ENCODE measurements at places on chromosomes 11 and 22.

GRCh38 chr11:43399983-43400630, 41.4 kb downstream of the TTC17 start:
- no peak for DNase-seq

- DNase-seq = no peak
Measured at GRCh38 chr22:27474112-27474571, 327.4 kb downstream of the MN1 start.

DNA sequence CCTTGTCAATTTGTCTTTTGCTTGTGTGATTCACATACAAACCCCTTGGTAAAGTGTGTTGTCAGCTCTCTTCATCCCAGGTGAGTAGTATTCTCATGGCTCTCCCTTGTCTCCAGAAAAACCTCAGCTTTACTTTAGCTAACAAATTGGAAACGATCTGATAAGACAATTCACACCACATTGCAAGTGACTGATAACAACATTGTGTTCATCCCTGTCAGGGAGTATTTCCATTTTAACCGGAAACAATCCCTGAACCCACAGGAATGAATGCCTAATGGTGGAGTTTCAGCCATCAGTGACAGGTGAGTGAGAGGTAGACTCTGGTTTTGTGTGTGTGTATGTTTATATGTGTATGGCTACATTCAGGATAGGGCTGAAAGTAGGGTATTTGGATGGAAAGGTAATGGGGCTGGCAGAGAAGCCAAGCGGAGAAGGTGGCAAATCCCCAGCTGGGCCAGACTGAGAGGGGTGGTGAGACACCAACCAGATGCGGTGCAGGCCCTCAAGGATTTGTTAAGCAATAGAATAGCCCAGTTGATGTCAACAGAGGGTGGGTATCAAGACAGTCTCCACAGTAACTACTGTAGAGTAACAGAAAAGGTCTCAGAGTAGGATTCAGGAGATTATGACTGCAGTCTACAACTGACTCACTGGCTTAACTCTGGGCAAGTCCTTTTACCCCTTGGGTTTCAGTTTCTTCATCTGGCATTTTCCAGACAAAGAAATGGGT, 7.6 kb downstream of the LRRC51 start:
- DNase-seq = no peak

DNA sequence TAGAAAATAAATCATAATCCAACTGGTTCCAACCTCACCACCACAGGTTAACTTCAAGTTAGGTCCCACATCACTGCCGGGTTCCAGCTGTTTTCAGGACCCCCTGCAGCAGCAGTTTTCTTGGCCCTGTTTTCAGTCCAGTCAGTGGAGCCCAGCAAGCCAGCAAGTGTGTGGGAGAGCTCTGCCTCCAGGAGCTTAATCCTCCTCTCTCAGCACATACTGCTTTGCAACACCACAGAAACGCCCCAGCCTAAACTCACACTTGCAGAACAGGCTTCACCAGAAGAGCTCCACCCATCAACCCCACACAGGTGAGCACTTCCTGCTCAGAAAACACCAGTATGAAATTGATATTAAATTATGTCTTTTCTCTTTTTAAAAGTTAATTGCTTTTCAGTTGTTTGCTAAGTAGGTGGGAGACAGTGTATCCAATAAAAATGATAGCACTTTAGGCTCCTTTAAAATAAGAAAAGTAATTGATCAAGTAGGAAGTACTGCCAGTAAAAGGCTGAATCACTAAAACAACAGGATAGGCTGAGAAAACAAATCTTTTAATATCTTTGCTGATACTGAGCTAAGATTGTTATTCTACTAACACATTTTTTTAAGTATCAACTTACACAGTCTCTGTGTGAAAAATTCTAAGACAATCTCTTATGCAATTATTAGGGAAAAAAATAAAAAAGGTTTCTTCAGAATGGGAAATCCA, 81.5 kb upstream of the TP53AIP1 start:
- DNase-seq = no peak

GRCh38 chr22:41598081-41598480, 8.4 kb upstream of the PMM1 start:
- DNase-seq = no peak

- DNase-seq = no peak
Measured at GRCh38 chr11:39741066-39741465, 1718.4 kb downstream of the LRRC4C start.

DNA sequence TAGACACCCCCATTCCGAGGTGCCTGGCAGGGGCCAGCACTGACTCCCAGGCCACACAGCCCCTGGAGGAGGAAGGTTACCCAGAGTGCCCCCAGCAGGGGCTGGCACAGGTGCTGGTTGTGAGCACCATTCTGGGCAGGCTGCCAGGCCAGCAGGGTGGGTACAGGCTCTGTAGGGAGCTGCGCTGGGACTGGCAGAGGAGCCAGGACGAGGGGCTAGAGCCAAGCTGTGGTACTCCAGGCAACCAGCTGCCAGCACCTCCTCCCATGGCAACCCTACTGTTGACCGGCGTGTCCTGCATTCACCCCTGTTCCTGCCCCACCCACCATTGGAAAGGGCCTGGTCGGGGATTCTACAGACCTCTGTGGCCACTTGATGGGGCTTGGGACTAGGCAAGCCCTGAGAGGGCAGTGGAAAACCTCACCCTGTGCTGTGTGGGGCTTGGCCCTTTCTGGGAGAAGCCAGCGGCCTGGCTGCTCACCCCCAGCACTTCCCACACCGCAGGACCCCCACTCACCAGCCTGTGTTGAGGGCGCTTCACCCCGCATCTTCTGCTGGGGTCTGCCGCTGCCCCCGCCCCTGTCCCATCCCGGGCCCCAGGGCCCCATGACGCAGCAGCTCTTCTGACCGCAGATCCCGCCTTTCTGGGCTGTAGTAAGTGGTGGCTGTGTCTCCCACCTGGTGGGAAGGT, 1.9 kb downstream of the CLDN5 start:
- no peak for DNase-seq

DNA sequence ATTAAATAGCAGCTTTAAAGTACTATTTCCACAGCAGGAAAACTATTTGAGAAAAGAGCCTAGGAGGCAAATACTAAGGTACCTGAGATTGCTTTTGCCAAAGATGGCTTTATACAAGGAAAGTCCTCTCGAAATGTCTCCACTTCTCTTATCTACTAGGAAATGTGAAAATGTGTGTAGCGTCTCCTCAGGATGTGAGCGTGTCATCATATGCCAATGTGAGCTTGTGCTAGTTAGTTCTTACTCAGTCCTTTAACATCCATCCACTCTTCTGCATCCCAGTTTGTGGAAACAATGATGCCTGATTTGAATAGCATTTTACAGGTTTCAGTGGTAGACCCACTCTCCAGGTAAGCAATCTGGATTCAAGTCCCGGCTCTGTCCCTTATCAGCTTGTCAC, 421.0 kb downstream of the DYNC2H1 start:
- DNase-seq = no peak

DNA sequence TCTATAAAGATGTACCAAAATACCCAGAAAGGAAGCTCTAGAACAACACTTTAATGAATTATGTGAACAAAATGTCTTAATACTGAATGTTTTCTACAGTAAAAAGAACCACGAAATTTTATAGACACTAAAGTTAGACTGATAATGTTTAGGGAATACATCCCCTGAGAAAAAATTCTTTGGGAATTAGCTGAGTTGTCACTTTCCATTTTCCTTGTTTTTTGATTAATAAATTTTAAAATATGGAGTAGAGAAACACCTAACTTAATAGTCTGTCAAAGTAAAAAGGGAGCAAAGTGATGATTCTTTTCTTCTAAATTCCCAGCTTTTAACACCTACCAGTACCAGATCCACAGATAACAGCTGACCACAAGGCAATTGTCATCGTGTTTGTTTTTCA, 23.1 kb upstream of the SCN3B start:
- DNase-seq = no peak

GRCh38 chr11:43899094-43899493, 18.5 kb downstream of the ALKBH3 start:
- no peak for DNase-seq

DNA sequence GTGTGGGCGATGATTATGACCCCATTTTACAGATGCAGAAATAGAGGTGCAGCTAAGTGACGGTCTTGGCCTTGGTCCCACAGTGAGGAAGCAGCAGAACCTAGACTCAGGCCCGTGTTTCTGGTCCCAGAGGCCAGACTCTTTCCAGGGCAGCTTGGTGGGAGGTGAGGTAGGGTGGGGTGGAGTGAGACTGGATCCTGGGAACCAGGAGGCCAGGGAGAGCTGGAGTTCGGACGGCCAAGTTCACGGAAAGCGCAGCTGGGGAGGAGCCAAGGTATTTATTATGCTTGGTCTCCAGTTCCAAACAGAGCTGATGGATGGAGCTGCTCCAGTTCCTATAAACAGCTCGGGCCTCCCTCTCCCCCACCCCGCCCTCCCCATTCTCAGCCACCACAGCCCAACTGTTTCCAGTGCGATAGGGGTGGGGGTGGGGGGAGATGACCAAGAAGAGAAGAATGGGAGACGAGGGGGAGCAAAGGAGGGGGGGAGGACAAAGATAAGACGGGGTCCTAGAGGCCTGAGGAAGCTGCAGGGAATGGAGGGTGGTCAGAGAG, 16.2 kb downstream of the LRRC32 start:
- no peak for DNase-seq

DNA sequence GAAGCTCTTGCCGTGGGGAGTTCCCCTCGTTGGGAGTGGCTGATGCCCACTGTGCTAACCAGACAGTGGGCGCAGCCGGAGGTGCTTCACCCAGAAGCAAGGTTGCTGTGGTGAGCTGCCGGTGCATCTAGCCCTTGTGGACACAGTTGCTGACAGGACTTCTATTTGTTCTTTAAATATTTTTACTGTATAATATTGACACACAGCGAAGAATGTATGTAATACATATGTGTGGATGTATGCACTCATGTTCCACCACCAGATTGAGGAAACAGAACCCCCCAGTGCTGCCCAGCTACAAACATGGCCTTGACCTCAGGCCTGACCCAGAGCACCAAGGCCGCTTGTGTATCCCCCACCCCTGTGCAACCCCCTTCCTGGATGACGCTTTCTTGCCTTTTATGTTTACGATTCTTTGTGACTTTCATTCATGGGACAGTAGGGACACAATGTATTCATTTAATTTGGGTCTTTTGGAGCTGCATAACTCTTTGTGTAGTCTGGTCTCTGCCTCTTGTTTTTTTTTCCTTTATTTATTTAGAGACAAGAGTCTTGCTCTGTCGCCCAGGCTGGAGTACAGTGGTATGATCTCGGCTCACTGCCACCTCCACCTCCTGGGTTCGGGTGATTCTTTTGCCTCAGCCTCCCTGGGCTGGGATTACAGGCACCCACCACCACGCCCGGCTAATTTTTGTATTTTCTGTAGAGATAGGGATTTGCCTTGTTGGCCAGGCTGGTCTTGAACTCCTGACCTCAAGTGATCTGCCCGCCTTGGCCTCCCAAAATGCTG, 132.6 kb downstream of the TBC1D22A start:
- no peak for DNase-seq

DNA sequence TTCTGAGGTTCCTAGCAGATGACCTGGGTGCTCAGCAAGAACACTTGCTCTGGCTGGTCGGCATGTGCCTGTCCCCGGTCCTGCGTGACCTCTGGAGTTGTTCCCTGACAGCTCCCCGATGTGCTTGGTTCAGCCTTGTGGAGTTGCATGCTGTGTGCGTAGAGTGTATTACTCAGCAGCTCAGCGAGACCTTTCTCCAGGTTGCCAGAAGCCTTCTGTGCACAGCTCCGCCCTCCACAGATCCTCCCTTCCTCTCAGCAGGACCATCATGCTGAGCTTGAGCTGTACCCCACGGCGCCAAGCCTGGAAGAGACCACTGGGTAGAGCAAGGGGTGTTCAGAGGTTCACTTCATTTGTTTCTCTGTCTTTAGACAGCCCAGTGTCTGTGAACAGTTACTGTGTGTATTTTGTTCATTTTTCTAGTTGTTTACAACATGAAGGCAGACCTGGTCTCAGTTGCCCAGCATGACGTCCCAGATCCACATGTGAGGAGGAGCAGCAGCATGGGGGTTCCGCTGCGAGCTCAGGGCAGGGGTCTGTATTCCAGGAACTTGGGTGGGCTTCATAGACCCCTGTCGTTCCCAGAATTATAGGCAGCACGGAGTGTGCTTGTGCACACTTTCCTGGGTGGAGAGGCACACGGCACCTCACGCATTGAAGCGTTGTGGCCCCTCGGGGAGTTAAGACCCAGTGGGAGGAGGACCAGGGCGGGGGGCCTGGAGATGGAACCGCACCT, 148.6 kb downstream of the IGLL1 start:
- DNase-seq = no peak

- no peak for DNase-seq
Measured at GRCh38 chr22:36330127-36330526, 57.6 kb downstream of the MYH9 start.

- no peak for DNase-seq
Measured at GRCh38 chr22:17265649-17266248, 46.5 kb upstream of the ADA2 start.

DNA sequence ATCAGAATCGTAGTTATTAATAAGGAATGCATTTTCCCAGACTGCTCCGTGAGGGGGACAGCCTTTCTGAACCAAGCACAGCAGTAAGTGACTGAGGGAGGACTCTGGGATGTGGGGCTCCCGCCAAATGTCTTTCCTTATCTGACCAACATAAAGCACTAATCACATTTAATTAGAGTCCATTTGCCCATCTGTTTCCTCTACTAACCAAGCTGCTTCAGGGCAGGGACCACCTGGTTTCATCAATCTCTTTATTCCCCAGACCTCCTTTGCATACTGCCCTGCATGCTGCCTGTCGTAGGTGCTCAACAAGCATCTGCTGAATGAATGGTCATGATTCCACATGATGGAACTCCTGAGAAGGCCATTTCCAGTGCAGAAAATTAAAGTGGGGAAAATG, 29.4 kb downstream of the SMCO4 start:
- no peak for DNase-seq

- DNase-seq = no peak
Measured at GRCh38 chr11:126627421-126627820, 271.9 kb downstream of the ST3GAL4 start.

GRCh38 chr11:133082841-133083488, 449.3 kb downstream of the OPCML start:
- DNase-seq = no peak

GRCh38 chr11:23310276-23310675, 450.0 kb upstream of the CCDC179 start:
- DNase-seq = no peak

- DNase-seq = no peak
Measured at GRCh38 chr22:46131151-46131587, 19.2 kb upstream of the PPARA start.

GRCh38 chr11:8683115-8683807, 669 bp downstream of the RPL27A start:
- no peak for DNase-seq

- DNase-seq = no peak
Measured at GRCh38 chr11:126452241-126453101, 97.0 kb downstream of the ST3GAL4 start.
